ENCODE measurements at places on chromosomes 7 and 10.

DNA sequence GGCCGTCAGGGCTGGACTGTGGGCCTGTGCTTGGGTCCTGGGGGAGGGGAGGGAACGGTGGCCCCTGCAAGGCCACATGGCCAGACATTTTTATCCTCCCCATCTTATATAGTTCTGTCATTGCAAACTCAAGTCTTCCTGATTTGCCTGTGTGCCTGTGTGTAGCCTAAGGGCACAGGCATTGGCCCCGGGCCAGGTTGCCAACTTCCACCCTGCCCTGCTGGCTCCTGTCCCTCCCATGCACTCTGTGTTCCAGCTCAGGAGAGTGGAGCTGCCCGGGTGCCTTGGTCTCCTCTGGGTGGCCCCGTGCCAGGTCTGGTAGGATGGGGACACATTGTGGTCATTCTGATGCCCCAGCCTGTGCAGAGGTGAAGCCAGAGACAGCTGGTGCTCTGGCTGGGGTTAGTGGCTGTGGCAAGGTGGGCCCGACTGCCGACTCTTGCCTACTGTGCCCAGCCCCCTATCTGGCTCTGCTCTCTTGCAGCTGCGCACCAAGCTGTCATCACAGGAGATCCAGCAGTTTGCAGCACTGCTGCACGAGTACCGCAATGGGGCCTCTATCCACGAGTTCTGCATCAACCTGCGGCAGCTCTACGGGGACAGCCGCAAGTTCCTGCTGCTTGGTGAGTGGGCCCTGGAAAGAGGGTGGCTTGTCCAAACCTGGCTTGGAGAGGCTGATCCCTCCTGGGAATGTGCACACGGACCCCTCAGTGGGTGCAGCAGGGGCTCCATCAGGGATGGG is 14.8 kb downstream of the NACAD start:
- DNase-seq = no peak

DNA sequence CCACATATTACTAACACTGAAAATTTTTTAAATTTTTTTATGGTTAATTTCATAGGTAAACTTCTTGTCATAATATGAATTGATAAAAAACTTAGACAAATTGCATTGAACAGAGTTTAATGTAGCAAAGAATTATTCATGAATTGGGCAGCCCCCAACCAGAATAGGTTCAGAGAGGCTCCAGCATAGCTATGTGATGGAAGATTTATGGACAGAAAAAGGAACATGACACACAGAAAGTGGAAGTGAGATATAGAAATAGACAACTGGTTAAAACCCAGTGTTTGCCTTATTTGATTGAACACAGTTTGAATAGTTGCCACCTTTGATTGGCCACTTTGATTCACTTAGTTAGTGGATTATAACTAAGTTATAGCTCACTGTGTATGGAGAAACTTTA is 87.2 kb downstream of the AHR start:
- no peak for DNase-seq

- no peak for DNase-seq
Observed at GRCh38 chr7:151511946-151512345, 7.7 kb downstream of the RHEB start.

DNA sequence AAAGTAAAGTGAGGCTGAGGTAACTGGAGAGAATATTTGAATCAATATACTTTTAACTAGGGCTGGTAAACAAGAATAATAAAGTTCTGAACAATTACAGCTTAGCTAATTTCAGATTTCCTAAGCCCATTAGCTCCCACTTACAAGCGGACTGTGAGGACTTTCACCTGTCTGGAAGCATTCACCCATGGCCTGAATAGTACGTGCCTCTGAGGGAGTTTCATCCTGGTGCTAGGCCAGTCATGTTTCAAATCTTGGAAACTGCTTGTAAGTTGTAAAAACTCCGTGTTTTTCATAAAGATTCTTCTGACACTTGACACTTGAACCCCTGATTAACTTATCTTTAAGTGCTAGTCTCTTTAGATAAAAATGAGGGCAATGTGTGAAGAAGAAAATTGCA is 975.2 kb upstream of the GHITM start:
- no peak for DNase-seq

GRCh38 chr7:138001529-138002095 is at the start of gene CREB3L2:
Gene CREB3L2, minus strand, starts transcription at chr7:138002086. Its CDS starts 381 bp downstream, at chr7:138001705.
- DNase-seq = peak; percentile 33

DNA sequence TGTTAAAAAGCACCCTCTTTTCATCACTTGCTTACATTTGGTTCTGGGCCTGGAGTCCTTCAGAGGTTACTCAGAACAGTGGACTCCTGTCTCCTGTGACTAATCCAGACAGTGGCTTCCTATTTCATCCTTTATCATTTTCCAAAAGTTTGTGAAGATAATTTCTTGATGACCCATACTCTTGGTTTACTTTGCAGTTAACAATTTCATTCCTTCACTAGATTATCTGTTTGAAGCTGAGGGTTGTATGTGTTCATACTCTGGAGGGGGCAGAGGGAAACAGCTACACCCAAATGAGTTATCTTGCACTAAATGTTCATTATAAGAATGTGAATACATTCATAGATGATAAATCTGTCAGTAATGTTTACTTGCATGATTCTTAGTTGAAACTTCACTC is 124.7 kb downstream of the ZNF248 start:
- DNase-seq = no peak

GRCh38 chr7:121753944-121754343 is 119.0 kb upstream of the PTPRZ1 start:
- no peak for DNase-seq

DNA sequence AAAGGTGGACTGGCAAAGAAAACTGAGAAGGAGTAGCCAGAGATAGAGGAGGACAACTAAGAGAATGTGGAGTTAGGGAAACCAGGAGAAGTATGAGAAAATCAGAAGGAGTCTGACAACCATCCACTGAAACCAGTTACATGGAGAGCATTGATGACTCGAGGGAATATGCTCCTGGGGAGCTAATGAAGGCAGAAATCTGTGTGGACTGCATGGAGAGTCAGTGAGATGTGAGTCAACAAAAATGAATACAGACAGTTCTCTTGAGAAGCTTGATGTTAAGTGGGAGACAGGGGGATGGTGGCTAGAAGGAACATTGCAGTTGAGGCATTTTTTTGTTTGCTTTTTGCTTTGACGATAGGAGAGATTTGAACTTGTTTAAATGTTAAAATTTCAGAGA is 34.3 kb upstream of the ZNF32 start:
- DNase-seq = no peak

DNA sequence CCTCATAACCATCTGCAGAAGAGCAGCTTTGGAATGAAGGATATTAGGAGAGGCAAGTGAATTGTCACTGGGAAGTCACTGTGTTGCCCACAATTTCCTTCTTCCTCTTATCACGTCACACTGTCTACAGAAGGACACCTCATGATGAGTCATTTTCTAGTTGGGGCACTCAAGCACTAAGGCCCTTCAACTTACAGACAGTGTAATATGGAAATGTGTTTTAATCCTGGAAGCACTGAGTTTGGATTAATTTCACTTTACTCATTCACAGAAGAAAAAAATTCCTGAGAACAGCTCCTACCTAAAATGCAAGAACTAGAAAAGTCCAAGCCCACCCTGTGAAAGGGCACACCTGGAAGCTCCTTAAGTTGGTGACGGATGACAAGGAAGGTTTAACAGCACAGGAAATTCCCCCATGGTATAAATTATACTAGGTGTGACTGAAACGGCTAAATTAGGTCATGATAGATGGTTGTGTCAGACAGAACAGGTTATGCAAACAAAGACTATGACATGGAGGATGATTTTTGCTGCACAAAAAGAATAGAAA is 56.6 kb downstream of the PARD3 start:
- no peak for DNase-seq

DNA sequence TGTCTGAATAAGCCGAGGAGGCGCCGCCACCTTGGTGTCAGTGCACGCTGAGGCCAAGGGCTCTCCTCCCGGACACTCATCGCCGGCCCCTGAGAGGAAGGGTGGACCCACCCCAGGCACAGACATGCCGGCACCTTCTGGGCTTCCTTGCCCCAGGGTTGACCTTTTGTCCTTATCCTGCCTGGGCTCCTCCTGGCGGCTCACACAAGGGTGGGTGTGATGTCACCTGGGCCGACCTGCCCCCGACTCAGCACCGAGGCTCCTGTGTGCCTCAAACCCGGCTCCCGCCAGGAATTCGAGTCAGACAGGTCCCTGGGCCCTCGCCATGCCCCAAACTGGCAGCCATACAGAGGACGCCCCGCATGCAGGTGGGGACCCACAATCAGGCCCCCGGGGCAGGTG is 17.7 kb upstream of the CFAP46 start:
- no peak for DNase-seq

GRCh38 chr10:112565434-112566053 is 118.5 kb downstream of the VTI1A start:
- DNase-seq = no peak

- DNase-seq = no peak
Observed at GRCh38 chr7:50212666-50213621, 91.6 kb upstream of the IKZF1 start.
